ENCODE measurements at places on chromosomes 3 and 15.

GRCh38 chr15:60460931-60461330 lies 18.0 kb downstream of the ICE2 start:
- DNase-seq, result no peak

GRCh38 chr3:143536817-143537535 lies 311.3 kb downstream of the SLC9A9 start:
- no peak for DNase-seq

- DNase-seq, result no peak
Measured at GRCh38 chr3:169790687-169791429, 17.7 kb downstream of the MYNN start.

DNA sequence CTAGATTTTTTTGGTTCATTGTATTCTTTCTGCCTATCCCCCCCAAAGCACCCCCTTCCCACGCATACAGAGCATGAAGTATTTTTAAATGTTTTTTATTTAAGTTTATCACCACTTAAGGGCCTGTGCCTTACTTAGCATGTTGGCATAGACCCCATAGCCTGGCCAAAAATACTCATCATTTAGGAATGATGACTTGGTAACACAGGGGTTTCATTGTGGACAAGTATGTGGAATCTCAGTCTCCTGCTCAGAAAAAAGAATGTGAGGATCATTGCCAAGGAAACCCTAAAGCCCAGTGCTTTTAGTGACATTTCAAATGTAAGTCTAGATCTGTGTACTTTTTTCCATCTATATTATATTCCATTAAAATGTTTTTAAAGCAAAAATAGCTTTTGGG lies 146.3 kb downstream of the ALCAM start:
- no peak for DNase-seq

GRCh38 chr3:98573181-98573728 lies 20.2 kb downstream of the CPOX start:
- DNase-seq, result no peak

DNA sequence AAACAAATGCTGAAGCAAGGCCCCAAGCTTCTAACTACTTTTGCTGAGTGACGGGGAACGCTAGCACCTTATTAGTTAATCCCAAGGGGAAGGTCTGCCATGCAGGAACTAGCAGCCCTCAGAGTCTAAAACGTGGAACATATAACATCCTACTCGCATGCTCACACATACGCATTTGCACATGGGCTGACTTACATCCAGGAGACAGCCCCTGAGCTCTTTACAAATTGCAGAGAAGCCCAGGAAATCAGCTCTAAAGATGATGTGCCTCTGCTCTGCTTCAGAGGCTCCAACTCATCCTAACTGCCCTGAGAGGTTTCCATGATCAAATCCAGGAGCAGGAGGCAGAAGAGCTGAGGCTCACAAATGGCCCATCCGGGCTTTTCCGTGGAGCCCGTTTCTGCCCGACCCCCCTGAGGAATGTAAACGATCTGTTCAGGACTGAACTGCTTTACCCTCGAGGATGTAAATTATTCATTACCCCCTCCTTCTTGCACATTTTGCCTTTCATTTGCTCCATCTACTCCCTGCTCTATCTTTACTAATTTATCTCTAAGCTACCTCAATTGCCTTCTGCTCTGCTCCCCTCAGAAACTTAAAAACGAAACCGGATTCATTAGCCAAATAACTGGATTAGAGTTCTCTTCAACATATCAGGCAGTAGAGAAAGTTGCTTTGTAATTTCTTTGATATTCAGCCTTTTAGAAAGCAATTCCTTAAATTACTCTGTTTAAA lies 141.9 kb upstream of the CCDC54 start:
- DNase-seq, result no peak

- DNase-seq, result no peak
Measured at GRCh38 chr3:9149566-9149965, 99.9 kb downstream of the SRGAP3 start.

- DNase-seq, result no peak
Measured at GRCh38 chr15:76239786-76240185, 71.5 kb downstream of the ETFA start.

GRCh38 chr3:196966526-196967401 lies 1.9 kb downstream of the PIGZ start:
- DNase-seq, result no peak

- no peak for DNase-seq
Measured at GRCh38 chr15:99052205-99052604, 44.6 kb upstream of the PGPEP1L start.

GRCh38 chr15:63915873-63916771 lies 82.4 kb upstream of the HERC1 start:
- DNase-seq, result no peak

DNA sequence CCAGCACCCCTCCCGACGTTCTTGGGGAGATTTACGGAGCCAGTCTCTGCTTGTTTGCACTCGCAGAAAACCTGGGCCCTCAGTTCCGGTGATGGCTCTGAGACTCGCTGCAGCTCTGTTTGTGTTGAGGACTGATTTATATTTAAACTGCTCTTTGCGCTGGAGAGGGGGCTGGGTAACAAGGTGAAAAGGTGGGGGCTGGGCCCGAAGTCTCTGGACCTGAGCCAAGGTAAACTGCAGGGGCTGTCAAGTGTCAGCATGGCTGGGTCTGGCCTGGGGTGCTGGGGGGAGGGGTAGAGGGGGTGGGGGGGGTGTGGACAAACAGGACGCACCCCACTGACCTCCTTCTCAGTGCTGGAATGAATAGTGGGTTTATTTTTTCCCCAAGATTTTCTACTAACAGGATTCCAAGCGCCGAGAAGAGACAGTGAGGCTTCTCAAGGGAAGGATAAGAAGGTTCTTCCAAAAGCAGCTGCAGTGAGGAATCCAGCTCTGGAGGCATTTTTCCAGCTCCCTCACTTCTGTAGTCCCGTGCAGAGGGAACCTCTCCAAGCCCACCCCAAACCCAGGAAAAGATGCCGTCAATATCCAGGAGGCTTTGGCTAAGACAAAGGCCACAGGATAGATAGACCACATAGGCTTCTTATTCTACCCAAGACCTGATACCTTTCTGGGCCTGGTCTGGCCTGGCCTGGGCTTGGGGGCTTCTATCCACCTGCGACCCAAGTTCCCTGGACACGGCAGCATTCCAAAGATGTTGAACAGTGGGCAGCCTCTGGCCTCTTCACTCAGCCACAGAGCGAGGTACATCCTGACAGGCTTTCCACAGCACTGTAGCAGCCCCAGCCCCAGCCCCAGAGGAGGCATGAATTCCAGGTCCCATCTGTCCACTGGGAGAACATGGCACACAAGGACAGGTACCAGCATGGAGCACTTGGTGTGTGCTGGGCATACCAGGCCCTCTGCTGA lies 938 bp upstream of the SLCO2A1 start:
- DNase-seq, result no peak

DNA sequence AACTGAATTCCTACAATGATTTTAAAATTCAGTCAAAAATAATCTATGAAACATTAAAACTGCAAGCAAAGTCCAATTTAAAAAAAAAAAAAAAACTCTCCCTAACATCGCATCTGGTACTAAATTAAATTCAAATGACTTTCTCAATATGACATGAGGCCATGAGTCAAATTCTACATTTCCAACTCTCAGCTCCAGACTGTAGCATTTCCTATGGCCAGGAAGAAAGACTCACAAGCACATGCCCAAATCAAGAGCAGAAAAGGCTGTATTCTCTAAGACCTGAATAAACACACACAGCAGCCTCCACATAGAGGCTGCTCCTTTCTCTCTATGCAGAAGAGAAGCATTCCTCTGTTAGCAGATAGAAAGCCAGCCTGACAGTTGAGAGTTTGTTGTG lies 729.2 kb downstream of the ROBO1 start:
- no peak for DNase-seq

GRCh38 chr15:85041230-85041629 lies 59.6 kb downstream of the PDE8A start:
- no peak for DNase-seq

GRCh38 chr15:74203914-74204431 lies 1.4 kb upstream of the STRA6 start:
- DNase-seq, result no peak

- no peak for DNase-seq
Measured at GRCh38 chr15:90644952-90645725, 72.0 kb upstream of the BLM start.

All from NCI-H187 treated with DMSO at 0.1 percent for 48 hours (cell line).